Peyer's patch (tissue), 4 donors: ENCODE measurements at places on chromosomes 5 and 9. TPM values are rescaled to one million over a fixed set of nuclear protein-coding genes. Genes with fewer than 3 reads are reported as not detected.

NR2F1-AS1 gene
- 2.2 TPM for total RNA-seq

PTGDS gene
- 1.2 TPM for total RNA-seq

PPP1R26 gene
- 34.0 TPM for total RNA-seq

AQP3 gene
- 194 TPM for total RNA-seq

GABRA1 gene
- total RNA-seq, result not detected

TRPM3 gene
- not detected for total RNA-seq

ATG10 gene
- total RNA-seq, result 5.2 TPM

CCNO gene
- total RNA-seq, result 2.5 TPM

DNAI1 gene
- total RNA-seq, result not detected
